Stimulated activated CD4-positive, alpha-beta T cell treated with anti-CD3 and anti-CD28 coated beads, Interleukin-4, amount 100 ng/mL, for 48 hours (primary cell): ENCODE measurements at places on chromosomes 16 and 17.

GRCh38 chr16:66588981-66589713, 9.9 kb downstream of the CMTM2 start:
- peak; percentile 41 for DNase-seq

- no peak for DNase-seq
These were observed 85.0 kb upstream of the DNAJA2 start for GRCh38 chr16:47058295-47059086.

DNA sequence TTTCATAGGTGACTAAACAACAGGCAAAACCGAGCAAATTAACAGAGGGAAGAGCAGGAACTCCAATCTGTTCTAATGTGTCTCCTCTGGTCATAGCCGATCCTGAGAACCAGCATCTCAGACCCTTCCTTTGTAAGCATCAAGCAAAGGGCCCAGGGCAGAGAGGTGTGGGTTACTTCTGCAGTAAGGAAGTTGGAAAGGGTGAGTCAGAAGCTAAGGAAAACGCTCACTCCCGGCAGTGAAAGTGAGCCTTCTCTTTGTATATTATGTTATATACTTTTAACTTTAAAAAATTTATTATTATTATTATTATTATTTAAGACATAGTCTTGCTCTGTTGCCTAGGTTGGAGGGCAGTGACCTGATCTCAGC, 77.7 kb downstream of the MRM3 start:
- DNase-seq, result no peak

DNA sequence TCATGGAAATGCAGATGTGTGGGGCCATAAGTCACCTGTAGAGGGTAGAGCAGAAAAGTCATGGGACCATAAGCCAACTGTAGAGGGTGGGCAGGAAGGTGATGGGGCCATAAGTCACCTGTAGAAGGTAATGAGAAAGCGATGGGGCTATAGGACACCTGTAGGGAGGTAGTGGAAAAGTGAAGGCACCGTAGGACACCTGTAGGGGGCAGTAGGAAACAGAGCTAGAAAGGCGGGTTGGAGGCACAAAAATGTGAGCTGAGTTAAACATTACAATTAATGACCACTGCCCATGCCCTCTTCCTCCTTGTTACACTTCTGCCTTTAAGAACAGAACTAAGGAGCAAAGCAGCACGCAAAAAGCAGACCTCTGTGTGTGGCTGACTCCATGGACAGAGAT, 150.1 kb downstream of the SHISA6 start:
- DNase-seq, result no peak

DNA sequence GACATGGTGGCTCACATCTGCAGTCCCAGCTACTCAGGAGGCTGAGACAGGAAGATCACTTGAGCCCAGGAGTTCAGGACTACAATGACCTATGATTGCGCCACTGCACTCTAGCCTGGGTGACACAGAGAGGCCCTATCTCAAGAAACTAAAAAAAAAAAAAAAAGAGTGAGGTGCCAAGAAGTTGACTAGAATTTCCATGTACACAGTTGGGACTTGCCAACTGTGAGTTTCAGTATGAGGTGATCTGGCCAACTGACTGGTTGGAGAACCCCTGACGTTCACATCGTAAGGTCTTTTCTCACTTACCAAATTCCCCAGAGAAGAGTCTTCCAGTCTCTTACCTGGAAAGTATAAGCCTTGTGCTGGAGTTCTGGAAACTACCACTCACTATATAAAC, 3.1 kb upstream of the MED11 start:
- no peak for DNase-seq

DNA sequence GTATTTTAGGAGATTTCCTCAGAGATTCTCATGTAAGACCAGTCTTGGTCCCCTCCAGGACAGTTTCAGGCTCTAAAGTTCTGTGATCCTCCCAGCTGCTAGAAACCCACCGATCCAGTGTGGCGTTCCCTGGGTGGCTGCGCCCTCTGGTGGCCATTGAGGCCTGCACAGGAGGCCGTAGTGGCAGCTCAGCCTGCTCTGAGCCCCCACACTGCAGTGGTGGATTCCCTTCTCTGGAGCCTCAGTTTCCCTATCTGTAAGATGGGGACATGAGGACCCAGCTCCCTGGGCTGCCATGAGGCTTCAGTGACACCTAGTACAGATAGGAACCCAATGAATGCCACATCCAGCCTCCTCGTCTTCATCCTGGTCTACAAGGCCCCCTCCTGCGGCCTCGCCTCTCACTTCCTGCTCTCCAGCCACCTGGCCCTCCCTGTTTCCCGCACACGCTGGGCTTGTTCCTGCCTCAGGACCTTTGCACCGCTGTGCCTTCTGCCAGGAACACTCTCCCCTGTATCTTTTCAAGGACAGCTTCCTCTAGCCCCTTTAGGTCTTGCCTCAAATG, 16.5 kb downstream of the CCDC102A start:
- peak; percentile 68 for DNase-seq

- no peak for DNase-seq
These were observed 1.6 kb downstream of the RIPOR1 start for GRCh38 chr16:67530013-67530939.

- no peak for DNase-seq
These were observed 6.0 kb upstream of the ARL2BP start for GRCh38 chr16:57239107-57239506.

DNA sequence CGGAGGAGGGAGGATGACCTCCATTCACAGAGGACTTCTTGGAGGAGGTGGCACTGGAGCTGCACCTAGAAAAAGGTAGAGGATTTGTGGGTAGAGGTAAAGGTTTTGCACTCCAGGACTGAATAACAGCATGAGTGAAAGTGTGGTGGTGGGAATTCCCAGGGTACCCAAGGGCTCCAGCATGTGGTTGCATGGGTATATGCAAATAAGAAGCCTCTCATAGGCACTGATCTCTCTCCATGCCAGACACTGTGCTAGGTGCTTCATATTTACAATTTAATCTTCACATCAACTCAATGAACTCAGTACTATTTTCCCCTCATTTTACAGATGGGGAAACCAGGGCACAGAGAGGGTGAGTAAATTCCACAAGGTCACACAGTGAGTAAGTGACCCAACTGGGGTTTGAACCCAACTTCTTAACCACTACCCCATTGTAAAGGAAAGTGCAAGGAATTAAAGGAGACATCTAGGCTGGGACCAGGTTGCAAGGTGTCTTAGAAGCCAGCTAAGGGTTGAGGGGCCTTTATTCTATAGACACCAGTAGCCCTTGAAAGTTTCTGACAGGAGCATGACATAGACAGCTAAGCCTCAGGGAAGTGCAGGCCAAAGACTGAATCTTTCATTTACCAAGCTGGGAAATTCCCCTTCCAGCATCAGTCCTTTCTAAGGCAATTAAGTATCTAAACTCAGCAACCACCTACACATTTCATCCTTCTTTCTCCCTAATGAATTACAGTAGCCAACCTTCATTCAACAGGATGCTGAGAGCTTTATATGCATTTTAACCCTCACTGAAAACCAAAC, 21.3 kb downstream of the SCNN1B start:
- DNase-seq, result no peak

GRCh38 chr16:19167710-19168370, at the start of gene SYT17:
Gene SYT17, plus strand, starts transcription at chr16:19168240. Its CDS starts 407 bp downstream, at chr16:19168647.
- peak; percentile 47 for DNase-seq

- no peak for DNase-seq
These were observed 44.1 kb downstream of the GTF3C1 start for GRCh38 chr16:27505297-27506236.

DNA sequence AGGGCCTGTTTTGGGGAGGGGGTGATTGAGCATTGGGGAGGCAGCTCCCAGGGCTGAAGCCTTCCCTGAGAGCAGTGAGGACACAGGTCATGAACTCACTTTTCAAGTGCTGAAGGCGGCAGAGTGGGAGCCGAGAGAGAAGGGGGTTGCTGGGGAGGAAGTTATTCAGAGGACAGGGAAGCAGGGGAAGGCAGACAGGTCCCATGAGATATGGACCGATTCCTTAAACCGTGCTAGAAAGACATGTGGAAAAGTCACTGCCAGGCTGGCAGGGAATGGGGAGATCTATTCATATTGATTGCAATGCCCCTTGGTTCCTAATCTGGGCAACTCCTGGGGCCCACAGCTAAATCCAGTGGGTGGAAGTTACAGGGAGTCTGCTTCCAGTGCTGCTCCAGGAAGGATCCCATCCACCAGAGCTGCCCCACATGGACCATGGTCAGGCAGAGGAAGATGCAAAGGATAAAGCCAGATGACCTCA, 1.1 kb downstream of the CCL4 start:
- DNase-seq, result no peak

GRCh38 chr16:12964461-12964860, 63.1 kb downstream of the SHISA9 start:
- no peak for DNase-seq

- no peak for DNase-seq
These were observed 169.7 kb upstream of the CACNG5 start for GRCh38 chr17:66665194-66665593.

DNA sequence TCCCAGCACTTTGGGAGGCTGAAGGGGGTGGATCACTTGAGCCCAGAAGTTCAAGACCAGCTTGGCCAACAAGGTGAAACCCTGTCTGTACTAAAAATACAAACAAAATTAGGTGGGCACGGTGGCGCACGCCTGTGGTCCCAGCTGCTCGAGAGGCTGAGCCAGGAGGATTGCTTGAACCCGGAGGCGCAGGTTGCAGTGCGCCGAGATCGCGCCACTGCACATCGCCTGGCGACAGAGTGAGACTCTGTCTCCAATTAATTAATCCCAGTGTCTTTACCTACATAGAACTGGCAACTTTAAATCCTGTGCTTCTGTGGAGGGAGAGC, 1.5 kb upstream of the ELOB start:
- no peak for DNase-seq

- peak; percentile 43 for DNase-seq
These were observed 30.5 kb downstream of the SMPD3 start for GRCh38 chr16:68417711-68418301.

DNA sequence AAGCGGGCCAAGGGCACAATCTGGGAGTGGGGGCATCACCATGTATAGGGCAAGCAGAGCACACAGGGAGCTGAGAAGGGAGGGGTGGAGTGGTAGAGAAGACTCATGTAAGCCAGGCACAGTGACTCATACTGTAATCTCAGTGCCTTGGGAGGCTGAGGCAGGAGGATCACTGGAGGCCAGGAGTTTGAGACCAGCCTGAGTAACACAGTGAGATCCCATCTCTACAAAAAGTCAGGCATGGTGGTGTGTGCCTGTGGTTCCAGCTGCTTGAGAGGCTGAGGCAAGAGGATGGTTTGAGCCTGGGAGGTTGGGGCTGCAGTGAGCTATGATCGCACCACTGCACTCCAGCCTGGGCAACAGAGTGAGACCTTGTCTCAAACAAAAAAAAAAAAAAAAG, 40.8 kb downstream of the ARHGAP27 start:
- no peak for DNase-seq

DNA sequence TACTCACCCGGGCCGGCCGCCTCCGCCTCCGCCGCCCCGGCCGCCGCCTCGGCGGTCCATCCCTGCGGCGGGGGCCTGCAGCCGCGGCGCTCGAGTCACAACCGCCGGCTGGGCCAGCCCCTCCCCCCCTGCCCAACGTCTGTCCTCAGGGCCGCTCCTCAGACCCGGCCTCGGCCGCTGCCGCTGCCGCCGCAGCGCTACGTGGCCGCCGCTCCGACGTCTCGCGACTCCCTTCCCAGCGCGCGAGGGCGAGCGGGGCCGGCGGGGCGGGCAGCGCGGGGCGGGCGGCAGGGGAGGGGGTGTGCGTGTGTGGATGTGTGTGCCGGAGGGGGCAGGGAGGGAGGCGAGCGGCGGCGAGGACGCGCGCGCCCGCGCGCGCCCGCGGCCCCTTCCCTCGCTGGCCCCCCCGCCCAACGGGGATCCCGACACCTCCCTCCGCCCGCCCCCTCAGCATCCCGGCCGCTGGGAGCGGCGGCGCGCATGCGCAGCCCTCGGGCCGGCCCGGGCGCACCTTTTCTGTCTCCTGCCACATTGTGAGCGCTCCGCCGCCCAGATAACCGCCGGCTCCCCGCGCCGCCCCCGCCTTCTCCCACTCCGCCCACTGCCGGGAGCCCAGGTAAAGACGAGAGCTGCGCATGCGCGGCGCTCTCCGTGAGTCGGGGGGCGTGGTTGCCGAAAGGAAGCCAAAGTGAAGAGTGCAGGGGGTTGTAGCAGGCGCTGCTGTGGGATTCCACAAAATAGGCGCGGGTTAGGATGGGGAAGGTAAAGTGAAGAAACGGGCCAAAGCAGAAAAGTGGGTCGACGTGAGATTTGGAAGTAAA, at the start of gene ZNF652:
TSS of gene ZNF652 (minus strand) at position 349 of the 821 bp plus-strand sequence. CDS start 44,525 bp downstream, outside the sequence.
- peak; percentile 77 for DNase-seq

- DNase-seq, result no peak
These were observed 29.7 kb upstream of the ZC3H18 start for GRCh38 chr16:88540346-88540977.

DNA sequence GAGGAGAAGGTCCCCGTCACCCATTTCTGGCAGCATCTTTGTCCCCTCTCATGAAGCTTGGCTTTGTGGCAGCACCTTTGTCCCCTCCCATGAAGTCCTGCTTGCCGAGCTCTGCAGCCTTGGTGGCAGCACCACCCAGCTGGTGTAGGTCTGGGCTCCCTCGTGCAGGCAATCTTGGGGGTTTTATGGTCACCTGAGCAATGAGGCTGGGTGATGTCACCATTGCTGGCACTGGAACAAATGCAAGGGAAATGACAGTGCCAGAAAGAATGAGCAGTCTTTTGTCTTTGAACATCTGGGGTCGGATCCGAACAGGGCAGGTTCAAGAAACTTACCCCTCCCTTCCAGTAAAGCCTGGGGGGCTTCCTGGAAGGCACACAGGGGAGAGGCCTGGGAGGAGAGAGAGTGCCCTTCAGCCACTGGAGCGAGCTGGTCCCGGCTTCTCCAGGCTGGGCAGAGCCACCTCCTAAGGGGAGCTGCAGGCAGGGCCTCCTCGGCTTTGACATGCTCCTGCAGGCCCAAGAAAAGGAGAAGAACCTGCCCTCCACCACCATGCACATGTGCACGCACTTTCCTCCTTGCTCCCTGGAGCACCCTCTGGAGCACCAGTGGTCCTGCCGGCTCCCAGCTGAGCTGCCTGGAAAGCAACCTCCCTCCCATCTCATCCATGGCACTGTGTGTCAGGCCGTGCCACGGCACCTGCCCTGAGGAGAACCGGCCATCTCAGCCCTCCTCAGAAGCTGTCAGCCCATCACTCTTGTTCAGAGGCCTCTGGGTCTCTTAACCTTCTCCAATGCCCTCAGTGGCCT, 16.0 kb downstream of the BTBD17 start:
- no peak for DNase-seq

GRCh38 chr17:80397034-80397387, 18.0 kb upstream of the ENDOV start:
- DNase-seq, result no peak

GRCh38 chr17:79355165-79355564, 255.7 kb downstream of the RBFOX3 start:
- DNase-seq, result no peak

DNA sequence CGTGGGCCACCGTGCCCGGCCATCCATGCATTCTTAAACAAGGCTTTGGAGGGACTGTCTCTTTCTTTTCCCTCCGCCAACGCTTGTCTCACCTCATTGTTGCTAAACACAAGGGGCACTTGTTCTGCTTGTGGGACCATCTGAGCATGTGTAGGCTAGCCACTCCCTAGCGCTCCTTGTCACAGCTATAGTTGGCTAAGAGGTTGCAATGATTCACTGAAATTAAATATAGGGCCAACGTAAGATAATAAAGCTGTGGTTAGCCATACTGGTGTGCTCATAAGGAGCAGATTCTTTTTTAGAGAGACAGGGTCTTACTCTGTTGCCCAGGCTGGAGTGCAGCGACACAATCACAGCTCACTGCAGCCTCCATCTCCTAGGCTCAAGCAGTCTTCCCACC, 41.2 kb downstream of the KIAA0513 start:
- no peak for DNase-seq
